Hepatocyte (in vitro differentiated cells): ENCODE measurements at places on chromosomes 2 and 18. TPM values are rescaled to one million over a fixed set of nuclear protein-coding genes. Genes with fewer than 3 reads are reported as not detected.

DNA sequence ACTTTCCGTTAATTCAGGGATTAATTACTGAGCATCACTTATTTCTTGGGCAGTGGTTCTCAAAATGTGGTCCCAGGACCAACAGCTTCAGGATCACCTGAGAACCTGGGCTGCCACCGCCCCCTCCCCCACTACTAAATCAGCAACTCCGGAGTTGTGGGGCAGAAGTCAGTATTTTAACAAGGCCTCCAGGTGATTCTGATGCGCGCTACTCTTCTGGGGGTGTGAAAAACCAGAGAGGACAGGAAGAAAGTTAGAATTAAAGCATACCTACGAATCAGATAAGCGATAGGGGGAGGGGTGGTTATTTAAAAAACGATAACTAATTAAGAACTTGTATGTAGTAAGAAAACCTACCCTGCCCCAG lies 319 bp downstream of the ZSCAN30 start:
- H3K4me3 ChIP-seq = peak overlapping the region; percentile 44
- peaks cover 8% of the 10 kb centered on the region for H3K4me1 ChIP-seq
- H3K36me3 ChIP-seq = no peaks in the 10 kb centered on the region
- peak overlapping the region; percentile 94 for H3K27ac ChIP-seq
- DNase-seq = peak; percentile 55

DNA sequence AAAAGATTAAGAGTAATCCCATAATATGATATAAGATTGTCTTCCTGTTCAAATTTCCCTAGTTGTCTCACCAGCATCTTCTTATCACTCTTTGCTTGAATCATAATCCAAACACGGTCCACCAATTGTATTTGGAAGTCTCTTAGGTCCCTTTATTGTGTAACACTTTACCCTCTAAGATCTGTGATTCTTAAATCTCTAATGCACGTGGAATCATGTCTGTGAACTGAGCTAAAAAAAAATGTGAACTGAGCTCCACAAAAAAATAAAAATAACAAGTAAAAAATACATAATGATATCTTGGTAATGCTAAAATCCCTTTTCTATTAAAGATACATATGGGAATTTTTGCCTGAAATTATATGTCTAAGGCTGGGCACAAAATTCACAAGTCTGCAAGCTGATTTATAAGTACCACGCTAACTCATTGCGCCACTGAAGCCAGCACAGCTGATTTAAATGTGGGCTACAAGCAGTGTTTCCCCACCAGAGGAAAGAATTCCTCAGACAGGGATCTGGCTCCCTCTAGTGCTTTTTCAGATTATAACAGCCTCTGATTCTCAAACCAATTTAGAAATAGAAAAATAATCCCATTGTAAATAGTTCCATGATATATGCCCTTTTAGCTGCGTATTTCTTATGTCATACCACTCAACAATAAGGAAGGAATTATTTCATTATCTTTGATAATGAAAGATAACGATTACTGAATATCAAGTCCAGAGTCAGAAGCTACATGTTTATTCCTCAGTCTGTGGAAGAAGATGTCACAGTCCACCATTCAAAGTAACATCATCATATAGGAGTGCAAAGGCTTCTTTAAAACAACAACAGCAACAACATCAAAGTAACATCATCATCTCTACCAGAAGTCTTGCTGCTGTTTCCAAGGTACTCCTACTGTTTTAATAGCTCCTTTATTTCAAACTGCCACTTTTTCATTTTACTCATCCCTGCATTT lies 22.9 kb downstream of the RBM43 start:
- H3K4me3 ChIP-seq = no peak overlapping the region
- no peak overlapping the region for H3K27ac ChIP-seq
- no peaks in the 10 kb centered on the region for H3K4me1 ChIP-seq
- no peaks in the 10 kb centered on the region for H3K27me3 ChIP-seq

DNA sequence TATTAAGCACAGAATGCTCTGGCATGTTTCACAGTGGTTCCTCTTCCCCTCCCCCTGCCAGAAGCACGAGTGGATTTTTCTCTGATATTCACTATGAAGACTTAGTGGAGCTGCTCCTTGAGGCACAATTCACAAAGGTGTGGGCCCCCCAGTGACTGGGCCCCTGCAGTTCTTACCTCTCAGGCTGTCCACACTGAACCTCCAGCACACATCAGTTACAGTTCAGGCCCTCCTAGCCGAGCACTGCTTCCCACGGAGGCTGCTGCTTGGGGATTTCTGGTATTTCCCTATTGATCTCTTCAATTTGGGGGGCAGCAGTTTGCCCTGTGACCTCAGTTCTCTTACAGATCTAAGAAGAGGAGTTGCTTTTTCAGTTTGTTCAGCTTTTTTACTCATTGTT lies 236.1 kb downstream of the SH3RF3 start:
- H3K27ac ChIP-seq = no peak overlapping the region
- no peak overlapping the region for H3K4me3 ChIP-seq
- no peaks in the 10 kb centered on the region for H3K36me3 ChIP-seq
- no peak for DNase-seq
- H3K27me3 ChIP-seq = no peaks in the 10 kb centered on the region
- H3K4me1 ChIP-seq = no peaks in the 10 kb centered on the region

DNA sequence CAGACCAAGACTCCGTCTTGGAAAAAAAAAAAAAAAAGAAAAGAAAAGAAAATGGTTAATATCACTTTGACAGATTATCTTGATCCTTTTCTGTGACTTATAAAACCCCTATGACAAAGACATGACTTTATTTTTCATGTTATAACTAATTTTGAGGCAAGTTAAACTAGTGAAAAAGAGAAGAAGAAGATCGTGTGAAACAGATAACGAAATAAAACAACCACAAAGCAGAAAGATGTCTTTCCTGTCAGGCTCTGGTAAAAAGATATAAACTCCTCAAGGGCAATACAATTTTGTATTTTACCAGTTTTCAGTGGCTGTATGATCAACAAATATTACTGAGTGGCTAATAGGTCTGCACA lies 13.4 kb upstream of the RBMS1 start:
- H3K36me3 ChIP-seq = no peaks in the 10 kb centered on the region
- H3K4me3 ChIP-seq = no peak overlapping the region
- H3K27me3 ChIP-seq = no peaks in the 10 kb centered on the region
- H3K27ac ChIP-seq = no peak overlapping the region
- H3K4me1 ChIP-seq = no peaks in the 10 kb centered on the region

DNA sequence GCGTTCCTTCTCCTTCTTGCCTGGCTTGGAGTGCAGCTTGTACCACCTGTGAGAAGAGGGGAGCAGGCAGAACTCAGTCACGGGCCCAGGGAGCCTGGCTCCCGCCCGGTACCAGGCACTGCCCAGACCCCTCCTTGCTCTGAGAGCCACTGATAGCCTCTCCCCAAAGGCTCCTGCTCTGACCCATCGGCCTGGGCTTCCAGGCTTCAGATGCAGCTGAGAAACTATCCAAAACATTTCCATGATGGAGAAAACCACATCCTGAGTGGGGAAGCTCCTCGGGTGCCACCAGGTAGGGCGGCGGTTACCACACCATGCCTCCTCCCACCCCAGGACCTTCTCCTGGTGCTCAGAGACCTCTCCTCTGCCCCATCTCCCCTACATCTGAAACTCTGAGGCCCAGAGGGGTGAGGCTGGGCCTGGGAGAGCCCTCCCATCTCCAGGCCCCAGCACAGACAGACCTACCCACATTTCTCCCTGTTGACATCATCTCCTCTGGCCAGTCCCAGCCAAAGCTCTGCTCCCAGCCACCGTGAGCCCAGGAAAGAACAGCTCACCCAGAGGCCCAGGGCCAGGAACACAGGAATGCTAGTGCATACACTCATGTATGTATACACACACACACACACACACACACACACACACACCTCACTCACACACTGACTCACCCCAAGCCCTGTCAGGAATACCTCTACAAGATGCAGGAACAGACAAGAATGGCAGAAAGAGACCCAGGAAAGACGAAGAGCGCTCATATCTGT lies 17.9 kb upstream of the SFXN5 start:
- no peaks in the 10 kb centered on the region for H3K27me3 ChIP-seq
- no peaks in the 10 kb centered on the region for H3K36me3 ChIP-seq
- DNase-seq = peak; percentile 91
- H3K4me3 ChIP-seq = no peak overlapping the region
- peaks cover 58% of the 10 kb centered on the region for H3K4me1 ChIP-seq

DNA sequence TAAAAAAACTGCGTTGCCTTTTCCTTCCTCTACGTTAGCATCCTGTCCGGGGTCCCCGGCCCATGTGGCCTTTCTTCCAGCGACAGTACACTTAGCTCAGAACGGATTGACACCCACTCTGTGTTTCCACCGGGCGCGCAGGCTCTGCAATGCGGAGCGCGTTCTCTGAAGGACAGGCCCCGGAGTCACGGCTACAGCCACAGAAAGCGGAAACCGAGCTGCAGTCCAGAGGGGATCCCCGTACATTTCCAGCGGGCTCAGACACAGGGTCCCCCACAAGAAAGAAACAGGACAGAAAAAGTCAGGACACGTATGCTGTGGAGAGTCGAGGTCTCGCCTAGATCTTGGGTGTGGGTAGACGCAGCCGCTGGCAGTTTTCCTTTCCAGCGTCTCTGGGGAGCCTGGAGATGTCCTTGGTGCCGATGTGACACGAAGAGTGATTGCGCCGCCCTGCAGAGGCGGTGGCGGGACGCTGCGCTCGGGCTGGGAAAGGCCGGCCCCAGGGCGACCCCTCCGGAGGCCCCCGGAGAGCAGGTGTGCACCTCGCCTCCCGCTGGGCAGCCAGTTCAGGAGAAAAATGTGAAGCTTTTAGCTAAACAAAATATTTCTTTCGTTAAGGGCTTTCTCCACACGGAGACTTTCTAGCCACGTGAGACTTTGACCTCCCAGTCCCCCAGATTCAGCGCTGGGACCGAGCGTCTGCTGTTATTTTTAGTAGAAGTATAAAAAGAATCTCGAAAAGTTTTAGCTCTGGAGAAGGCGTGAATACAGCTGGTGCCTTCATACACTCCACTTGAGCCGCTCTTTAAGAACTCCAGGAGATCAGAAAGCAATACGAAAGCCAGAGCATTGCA lies 1.3 kb upstream of the ACKR3 start:
- H3K36me3 ChIP-seq = no peaks in the 10 kb centered on the region
- peak; percentile 78 for DNase-seq
- peak overlapping the region; percentile 30 for H3K4me3 ChIP-seq
- H3K4me1 ChIP-seq = peaks cover 35% of the 10 kb centered on the region
- H3K27me3 ChIP-seq = no peaks in the 10 kb centered on the region
- peak overlapping the region; percentile 91 for H3K27ac ChIP-seq

- H3K27ac ChIP-seq = no peak overlapping the region
- no peaks in the 10 kb centered on the region for H3K27me3 ChIP-seq
- no peak for DNase-seq
- H3K4me3 ChIP-seq = no peak overlapping the region
These were observed 9.3 kb upstream of the ERBB4 start for GRCh38 chr2:212547716-212548454.

- H3K4me1 ChIP-seq = peaks cover 13% of the 10 kb centered on the region
- peak overlapping the region; percentile 22 for H3K4me3 ChIP-seq
- H3K36me3 ChIP-seq = no peaks in the 10 kb centered on the region
These were observed 780 bp upstream of the BCL2 start for GRCh38 chr18:63320123-63320974.

DNA sequence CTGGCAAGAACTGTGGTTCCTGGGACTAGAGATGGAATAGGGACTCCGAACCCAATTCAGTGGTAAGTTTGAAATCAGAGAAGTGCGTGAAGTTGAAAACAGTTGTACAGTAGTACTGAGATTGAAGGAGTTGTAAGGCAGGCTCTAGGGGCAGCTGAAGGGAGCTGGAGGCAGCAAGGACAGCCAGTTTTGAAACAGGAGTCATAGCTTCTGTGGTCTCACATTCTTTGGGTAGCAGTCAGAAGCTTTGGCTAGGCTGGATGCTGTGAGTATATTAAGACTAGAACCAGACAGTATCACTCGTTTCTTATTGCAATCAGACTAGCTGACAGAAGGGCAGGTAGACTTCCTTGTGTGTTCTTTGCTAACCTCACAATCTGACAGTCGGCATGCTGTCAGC lies 64.5 kb upstream of the ADAM23 start:
- no peak overlapping the region for H3K27ac ChIP-seq
- no peaks in the 10 kb centered on the region for H3K36me3 ChIP-seq
- H3K4me1 ChIP-seq = no peaks in the 10 kb centered on the region
- DNase-seq = no peak

- no peak for DNase-seq
- H3K36me3 ChIP-seq = no peaks in the 10 kb centered on the region
- no peaks in the 10 kb centered on the region for H3K4me1 ChIP-seq
- H3K4me3 ChIP-seq = no peak overlapping the region
- H3K27ac ChIP-seq = no peak overlapping the region
- no peaks in the 10 kb centered on the region for H3K27me3 ChIP-seq
These were observed 28.8 kb upstream of the ODC1 start for GRCh38 chr2:10476723-10477442.

- H3K4me1 ChIP-seq = no peaks in the 10 kb centered on the region
- no peak for DNase-seq
- H3K4me3 ChIP-seq = no peak overlapping the region
These were observed 259.8 kb upstream of the CXCR4 start for GRCh38 chr2:136377423-136378382.

DNA sequence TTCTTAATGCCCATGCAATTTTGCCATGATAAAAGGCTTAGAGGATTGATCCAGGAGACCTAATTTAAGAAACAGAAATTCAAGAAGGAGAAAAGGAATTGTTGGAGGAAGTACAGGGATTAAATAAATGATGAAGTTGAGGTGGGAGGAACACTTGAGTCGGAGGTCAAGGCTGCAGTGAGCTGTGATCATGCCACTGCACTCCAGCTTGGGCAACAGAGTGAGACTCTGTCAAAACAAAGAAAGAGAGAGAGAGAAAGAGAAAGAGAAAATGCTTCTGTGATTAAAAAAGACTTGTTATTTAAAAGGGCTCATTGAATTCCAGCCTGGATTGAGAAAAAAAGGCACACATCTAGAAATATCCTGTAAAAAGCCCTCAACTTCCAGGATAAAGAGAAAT lies 123.2 kb downstream of the B3GNT2 start:
- DNase-seq = no peak
- no peaks in the 10 kb centered on the region for H3K27me3 ChIP-seq
- no peaks in the 10 kb centered on the region for H3K4me1 ChIP-seq
- H3K27ac ChIP-seq = no peak overlapping the region
- no peaks in the 10 kb centered on the region for H3K36me3 ChIP-seq

DNA sequence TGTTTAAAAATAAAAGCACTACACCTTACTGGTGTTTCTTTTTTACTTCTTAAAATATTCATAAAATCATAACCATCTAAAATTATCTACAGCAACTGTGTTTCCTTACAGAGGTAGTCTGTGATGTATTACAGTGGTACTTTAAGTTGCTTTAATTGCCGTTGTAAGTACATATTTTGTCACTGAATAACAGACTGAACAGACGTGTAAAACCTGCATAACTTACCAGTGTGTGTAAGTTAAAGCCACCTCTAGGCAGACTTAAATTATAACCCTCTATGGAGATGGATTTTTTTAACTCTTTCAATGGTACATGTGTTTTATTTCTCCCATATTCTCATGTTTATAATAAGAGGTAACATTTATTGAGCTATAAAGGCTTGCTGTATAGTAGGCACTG lies 166.8 kb downstream of the NR4A2 start:
- no peaks in the 10 kb centered on the region for H3K4me1 ChIP-seq
- H3K27me3 ChIP-seq = no peaks in the 10 kb centered on the region
- no peak overlapping the region for H3K27ac ChIP-seq
- no peaks in the 10 kb centered on the region for H3K36me3 ChIP-seq
- no peak overlapping the region for H3K4me3 ChIP-seq

CDH7 gene
- total RNA-seq = 2.8 and 2.9 TPM in 2 replicates

TRIM43 gene
- total RNA-seq = not detected in 2 replicates

DDX1 gene
- 70.2 and 76.7 TPM in 2 replicates for total RNA-seq

PRKAG3 gene
- not detected in 2 replicates for total RNA-seq

GTF2A1L gene
- total RNA-seq = 1.2 and 4.1 TPM in 2 replicates

CLIP4 gene
- 31.2 and 35.6 TPM in 2 replicates for total RNA-seq

NYAP2 gene
- 0.37 and 1.0 TPM in 2 replicates for total RNA-seq

RELCH gene
- total RNA-seq = 28.9 and 45.8 TPM in 2 replicates

PPIG gene
- total RNA-seq = 37.4 and 42.6 TPM in 2 replicates

OR6B3 gene
- total RNA-seq = not detected in 2 replicates

MERTK gene
- 27.0 and 29.6 TPM in 2 replicates for total RNA-seq

DHRS9 gene
- 1.1 and 1.2 TPM in 2 replicates for total RNA-seq
